ENCODE measurements at places on chromosomes 5 and 9.
A peak's percentile ranks its signal among the peaks of the same experiment; 100 is the strongest.

- DNase-seq, result no peak
Observed at GRCh38 chr9:36928210-36928609, 105.9 kb downstream of the PAX5 start.

DNA sequence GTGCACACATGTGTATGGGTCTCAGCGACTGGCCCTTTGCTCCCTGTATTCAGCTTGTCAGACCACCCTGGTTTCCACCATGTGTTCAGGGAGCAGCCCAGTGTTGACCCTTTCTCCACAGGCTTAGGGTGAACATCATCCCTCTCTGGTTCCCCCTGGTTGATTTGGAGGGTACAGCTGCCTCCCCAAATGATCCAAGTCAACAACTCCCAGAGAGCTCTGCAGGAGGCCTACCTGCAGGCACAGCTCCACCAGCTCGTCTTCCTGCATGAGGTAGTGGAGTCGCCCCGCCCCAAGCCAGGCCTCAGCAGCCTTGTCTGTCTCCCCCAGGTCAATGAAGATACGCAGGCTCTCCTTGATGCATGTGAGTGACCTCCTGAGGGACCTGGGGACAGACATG lies 50.5 kb downstream of the SH3TC2 start:
- DNase-seq, result no peak

GRCh38 chr5:98517560-98518366 lies 255.7 kb upstream of the RGMB start:
- no peak for DNase-seq

DNA sequence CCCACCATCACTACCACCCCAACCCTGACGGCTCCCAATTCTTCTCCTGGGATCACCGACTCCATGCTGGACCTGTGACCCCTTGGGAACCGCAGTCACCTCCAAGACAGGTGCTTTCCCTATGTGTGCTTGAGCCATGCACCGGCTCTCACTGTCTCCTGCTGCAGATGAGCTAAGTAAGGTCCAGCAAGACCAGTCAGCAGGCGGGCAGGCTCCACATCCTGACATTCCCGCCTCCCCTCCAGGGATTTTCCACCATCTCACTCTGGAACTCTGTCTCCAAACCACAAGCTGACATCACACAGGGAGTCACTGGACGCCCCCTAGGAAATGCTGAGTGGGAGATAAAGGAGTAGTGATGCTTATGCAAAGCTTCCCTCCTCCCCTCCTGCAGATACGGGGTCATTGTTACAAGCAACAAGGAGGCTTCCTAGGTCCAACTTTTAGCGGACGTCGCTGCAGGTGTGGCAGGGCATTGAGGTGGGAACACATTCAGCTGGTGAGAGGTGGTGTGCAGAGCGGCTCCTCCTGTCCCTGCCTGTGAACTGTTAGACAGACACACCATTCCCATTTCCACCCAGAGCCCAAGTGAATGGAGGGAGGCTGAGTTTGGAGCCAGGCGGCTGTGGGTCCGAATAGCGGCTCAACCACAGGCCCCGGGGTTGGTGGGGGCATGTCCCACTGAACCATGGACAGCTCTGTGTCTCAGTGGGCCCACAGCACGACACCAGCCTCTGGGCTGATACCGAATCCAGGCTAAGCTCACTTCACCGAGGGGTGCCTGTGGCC lies 129.2 kb upstream of the PHYKPL start:
- DNase-seq, result no peak

DNA sequence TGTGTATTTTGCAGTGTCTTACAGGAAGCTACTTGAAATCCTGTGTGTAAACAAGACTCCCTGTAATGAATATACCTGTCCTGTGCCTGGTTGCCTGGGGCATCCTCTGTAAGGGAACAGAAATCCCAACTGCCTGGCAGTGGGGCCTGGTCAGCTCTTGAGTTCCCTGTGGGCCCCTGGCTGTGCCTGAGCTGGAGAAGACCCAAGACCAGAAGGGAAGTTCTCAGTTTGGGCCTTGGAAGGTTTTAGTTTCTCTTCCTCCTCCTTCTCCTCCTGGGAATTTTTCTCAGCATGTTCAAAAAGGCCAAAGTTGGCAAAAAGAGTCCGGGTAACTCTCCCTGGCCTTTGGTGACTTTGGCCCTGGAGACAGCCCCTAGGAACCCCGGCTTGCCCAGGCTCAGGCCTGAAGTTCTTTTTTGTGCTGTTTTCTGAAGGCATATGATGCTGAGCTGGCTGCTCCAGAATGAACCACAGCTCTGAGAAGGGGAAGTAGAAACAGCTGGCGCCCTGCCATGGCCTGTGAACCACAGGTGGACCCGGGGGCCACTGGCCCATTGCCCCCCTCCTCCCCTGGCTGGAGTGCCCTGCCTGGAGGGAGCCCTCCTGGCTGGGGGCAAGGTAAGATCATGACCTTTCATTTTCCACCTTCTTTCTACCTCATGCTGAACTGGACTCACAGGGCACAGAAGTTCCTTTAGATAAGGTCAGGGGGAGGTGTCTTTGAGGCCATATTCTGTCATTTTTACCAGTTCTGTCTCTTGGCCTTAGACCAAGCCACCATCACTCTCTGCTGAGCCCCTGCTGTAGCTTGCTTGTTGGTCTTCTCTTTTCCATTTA lies 5.8 kb downstream of the TMEM268 start:
- DNase-seq, result peak; percentile 18

DNA sequence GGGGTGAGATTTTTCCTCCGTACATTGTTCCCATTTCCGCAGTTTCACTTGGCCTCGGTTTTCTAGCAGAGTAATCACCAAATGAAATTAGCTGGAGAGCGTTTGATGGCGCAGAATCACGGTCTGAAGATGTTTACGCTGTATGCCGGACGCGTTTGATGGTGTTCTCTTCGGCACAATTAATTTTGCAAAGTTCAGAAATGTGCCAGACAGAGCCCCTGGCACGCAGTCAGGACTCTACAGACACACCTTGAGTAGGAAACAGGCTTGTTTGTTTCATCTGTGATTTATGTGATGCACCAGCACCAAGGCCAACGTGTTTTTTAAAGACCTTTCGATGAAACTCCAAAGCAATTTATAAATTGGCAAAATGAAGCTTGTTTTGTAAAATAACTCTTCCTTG lies 863 bp upstream of the LIFR start:
- DNase-seq, result no peak

DNA sequence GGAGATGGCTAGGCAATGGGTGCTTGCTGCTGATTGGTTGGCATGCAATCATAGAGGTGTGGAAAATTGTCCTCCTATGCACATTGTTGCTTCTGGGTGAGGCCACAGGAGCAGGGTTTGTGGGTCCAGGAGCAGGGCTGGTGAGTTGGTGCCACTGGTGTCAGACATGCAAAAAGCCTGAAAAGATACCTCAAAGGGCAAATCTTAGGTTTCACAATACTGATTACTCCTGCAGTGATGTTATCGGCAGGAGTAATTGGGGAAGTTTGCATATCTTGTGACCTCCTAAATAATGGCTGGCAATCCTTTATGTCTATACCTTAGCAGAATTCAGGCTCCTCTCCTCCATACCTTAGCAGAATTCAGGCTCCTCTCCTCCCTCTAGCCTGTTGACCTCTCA lies 25.2 kb downstream of the SLC25A48 start:
- DNase-seq, result no peak

DNA sequence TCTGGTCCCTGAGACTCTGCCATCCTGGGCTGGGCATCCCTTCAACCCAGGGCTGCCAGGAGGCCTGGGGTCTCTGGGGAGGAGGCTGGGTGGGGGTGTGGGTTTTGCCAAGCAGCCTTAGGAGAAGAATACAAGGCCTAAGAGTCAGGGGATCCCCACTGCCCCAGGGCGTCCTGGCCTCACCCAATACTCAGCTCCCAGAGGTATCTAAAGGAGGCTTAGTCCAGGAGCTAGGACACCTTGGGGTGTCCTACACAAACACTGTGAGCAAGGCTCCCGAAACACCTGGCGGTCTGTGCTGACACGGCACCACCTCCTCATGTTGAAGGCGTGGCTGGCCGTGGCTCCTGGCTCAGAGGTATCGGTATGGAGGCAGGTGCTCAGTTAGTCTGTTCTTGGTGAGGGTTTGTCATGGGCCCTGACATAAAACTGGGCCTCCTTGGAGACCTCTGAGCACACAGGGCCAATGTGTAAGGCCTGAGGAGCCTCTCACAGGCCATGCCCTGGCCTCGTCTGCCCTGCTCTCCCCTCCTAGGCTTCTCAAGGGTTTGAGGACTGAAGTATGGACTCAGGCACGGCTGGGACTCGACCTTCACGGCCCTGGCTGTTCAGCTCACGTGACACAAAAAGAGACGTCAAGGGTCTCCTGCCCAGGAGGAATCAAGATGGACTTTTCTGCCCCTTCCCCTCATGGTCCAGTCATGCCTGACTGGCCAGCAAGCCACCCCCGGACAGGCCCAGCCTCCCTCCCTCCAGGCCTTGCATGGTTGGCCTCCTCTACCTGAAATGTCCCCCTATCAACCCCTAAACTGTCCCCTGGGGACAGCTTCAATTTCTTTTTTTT lies 277.3 kb downstream of the FSTL4 start:
- DNase-seq, result no peak

GRCh38 chr5:122639033-122639432 lies 135.8 kb upstream of the SNX2 start:
- DNase-seq, result no peak

DNA sequence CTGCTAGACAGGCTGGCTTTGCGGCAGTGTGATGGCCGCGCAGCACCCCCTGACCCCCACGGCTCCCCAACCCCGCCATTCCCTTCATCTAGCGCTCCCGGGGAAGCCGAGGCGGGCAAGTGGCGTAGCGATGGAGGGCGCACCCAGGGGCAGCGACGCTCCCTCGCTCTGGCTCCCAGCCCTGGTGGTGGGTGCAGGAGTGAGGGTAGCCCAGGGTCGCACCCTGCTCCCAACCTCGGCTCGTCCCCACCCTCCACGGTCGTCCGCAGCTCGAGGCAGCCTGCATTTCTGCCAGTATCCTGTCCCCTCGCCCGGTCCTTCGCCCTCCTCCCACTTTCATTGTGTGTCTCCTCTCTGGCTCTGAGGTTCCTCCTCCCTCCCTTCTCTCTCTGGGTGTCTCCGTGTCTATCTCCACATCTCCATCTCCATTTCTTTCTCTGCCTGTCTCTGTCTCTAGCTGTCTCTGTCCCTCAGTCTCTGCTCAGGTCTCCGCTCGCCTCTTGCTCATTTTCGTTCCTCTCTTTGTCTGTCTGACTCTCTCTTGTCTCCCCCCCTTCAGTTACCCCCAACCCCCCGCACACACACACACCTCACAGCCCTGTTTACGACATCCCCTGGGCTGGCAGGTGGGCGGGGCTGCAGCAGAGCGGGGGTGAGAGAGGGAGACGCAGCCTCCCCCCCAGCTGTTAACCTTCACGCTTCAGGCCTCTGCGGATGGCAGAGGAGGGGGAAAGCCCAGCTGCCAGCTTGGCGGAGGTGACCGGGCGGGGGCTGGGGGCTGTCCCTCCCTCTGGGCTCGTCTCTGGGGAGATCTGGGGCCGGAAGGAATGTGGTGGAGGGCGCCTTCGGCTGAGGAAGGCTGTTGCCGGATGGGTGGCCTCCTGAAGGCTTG lies 48.7 kb upstream of the PSD2 start:
- peak; percentile 43 for DNase-seq

Data from choroid plexus epithelial cell (primary cell).